ENCODE measurements at places on chromosomes 2 and 18.

- no peak for DNase-seq
These were observed 162.4 kb downstream of the GALNT1 start for GRCh38 chr18:35743916-35744315.

DNA sequence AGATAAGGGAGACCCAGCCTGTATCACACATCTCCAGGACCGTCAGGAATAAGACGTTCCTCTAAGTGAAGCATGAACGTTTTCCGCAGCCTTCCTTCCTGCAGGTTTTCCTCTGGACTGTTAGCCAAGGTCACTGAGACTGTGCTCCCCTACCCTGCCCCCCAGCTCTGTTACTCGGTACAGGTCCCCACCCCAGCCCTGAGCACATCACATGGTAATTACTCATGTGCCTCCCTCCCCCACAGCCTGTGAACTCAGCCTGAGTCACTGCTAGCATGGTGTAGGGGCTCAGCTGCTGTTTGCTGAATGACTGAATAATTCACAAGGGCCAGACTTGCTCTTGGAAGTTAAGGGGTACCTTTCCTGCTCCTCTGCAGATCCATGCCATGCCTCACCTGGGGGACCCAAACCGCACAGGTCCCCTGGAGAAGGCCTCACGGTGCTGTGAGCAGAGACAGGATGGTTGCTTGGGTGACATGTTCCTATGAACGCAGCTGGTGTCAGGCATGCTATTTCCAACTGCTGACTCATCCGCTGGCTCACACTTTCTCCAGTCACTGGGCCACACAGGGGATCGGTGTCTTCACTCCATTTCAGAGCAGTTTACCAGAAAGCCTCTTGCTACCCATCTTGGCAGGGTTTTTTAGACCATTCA lies 88.2 kb downstream of the PLB1 start:
- no peak for DNase-seq

- DNase-seq, result no peak
These were observed 21.8 kb upstream of the KCNJ13 start for GRCh38 chr2:232798187-232798586.

DNA sequence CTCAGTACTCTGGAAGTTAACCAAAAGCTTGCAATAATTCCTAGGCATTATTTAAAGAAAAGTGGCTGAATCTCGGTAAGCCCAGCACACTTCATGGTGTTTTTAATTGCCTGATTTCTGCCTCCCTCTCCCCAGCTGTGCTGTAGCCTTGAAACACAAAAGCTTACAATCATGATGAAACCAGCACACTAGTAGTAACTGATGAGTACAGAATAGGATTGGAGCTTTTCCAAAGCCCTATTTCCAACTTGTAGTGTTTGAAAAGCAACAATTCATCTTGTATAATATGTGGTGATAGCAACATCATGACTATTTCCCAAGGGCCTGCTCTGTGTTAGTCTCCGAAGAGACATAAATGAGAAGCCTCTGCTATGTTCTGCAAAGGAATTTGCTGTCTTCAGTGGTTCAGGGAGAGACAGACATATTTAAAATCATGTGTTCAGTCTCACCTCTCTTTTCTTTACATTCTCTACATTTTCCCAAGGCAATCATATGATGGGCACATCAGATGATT lies 1015.0 kb downstream of the BCL11A start:
- no peak for DNase-seq

DNA sequence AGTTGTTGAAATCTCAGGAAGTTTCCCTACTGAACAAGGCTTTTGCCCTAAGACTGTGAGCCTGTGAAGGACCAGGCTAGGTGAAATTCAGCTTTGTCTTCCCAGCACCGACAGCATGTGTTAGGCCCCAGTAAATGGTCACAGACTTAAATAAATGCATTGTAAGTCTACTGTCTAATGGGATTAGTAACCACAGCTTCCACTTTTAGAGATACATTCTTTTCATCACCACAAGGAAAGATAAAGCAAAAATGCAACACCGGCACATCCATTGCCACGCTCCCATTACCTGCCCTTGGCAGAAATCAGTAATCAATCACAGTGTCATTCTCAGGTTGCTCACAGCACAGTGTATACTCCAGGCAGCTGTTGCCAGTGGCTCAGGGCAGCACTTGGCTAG lies 59.3 kb downstream of the CRACDL start:
- DNase-seq, result no peak

DNA sequence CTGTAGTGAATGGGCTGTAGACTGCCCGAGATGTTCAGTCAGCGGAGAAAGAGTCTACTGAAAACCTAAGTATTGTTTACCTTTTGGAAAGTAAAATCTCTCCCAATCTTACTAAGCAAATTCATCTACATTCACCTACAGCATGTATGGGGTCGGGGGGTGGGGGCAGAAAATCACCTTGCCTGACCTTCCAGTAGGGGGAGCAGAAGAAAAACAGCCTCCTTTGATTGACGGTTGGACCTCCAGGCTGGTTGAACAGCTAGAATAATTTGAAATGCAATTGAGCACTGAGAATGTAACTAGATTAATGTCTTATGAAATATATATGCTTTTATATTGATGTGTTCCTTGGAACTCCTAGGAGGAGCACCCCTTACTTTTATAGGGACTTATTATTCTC lies 10.0 kb downstream of the LRATD1 start:
- DNase-seq, result peak; percentile 14

- DNase-seq, result no peak
These were observed 24.0 kb downstream of the IL1B start for GRCh38 chr2:112812318-112813267.

- DNase-seq, result no peak
These were observed 119.6 kb upstream of the ITGA6 start for GRCh38 chr2:172307800-172308199.

- DNase-seq, result no peak
These were observed 53.9 kb downstream of the MAP4K3 start for GRCh38 chr2:39383146-39383545.

GRCh38 chr18:44889111-44889510 lies 208.4 kb downstream of the SETBP1 start:
- no peak for DNase-seq

GRCh38 chr18:48100651-48101165 lies 170.2 kb upstream of the SMAD2 start:
- DNase-seq, result no peak
